AG20443 (cell line): ENCODE measurements at places on chromosomes 6 and 20.

- no peak for DNase-seq
Measured at GRCh38 chr20:37801921-37802320, 101.0 kb upstream of the VSTM2L start.

DNA sequence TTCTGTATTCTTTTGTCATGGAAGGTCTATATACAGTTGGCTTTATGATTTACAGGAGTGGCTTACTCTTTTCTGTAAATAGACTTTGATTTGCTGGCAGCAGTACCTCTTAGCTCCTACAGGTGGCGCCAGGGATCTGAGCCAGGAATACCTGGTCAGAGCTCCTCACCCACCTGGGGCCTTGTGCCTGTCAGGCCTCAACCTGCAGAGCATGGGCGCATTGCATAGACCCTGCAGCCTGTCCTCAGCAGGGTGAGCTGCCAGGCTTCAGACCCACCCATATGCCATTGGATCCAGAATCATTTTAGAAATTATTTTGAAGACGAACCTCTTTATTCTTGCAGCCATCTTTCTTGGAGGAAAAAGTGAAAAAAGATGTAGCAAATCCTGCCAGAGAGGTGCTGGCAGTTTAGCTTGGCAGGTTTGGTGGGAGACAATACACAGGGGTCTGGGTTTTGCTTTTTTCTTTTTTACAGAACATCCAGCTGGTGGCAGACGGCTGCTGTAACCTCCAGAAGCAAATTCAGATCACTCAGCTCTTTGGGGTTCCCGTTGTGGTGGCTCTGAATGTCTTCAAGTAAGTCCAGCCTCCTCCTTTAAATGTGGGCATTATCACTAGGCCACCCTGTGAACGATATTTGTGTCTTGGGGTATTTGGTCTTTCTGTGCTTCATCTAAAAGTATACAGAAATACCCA lies 149.1 kb downstream of the MTHFD1L start:
- peak; percentile 49 for DNase-seq

- no peak for DNase-seq
Measured at GRCh38 chr6:134934793-134935485, 15.0 kb downstream of the ALDH8A1 start.

DNA sequence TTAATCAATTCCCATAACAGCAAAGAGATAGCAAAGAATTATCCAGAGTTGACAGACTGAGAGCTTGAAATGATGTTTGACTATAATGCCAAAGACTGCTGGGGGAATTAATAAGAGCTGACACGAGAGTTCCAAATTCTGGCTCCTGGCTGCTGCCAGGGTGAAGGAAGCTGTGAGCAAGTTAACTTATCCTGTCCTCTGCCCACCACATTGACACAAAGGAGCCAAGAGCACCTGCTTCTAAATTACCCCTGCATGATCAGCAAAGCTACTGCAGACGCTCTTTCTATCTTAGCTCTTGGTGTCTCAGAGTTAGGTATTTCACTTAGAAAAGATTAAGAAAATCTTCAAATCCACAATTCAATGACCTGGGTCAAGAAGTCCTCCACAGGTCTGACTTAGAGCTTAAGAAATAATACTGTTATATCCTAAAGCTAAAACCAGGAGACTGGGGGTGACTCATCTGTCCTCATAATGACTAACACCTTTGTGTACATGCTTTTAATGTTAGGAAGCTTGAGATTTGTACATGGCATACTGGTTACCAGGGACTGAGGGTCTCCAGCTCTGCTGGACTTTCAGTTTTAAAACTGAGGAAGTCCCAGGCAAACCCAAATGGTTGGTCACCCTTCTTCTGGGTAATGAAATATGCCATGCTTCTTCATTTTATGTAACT lies 13.2 kb upstream of the FRK start:
- peak; percentile 13 for DNase-seq

GRCh38 chr6:140537834-140538705 lies 1163.6 kb upstream of the CITED2 start:
- peak; percentile 73 for DNase-seq

GRCh38 chr20:57628047-57628961 lies 8.1 kb upstream of the ZBP1 start:
- DNase-seq, result peak; percentile 53

- no peak for DNase-seq
Measured at GRCh38 chr6:169885831-169886230, 134.4 kb downstream of the ERMARD start.

GRCh38 chr20:46126440-46127056 lies 8.4 kb downstream of the CD40 start:
- no peak for DNase-seq

GRCh38 chr20:49483018-49483695 lies 689 bp upstream of the KCNB1 start:
- DNase-seq, result no peak

- DNase-seq, result no peak
Measured at GRCh38 chr20:17491488-17491887, 39.7 kb downstream of the BFSP1 start.

GRCh38 chr6:56445818-56446217 lies 196.9 kb downstream of the DST start:
- no peak for DNase-seq

DNA sequence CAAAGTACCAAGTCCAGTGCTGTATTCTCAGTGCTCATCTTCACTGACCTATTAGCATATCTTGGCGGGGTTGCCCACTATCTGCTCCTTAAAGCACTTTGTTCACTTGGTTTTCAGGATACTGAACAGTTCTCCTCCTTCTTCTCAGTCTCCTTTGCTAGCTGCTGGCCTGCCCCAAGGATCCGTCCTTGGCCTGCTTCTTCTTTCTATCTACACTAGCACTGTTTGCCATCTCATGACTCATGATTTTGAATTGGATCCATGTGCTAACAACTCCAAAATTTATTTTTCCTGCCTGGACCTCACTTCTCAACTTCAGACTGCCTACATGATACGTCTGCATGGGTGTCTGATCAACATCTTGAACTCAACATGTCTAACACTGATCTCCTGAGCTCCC lies 15.5 kb downstream of the TPD52L1 start:
- DNase-seq, result peak; percentile 70
